Stimulated activated CD8-positive, alpha-beta memory T cell treated with anti-CD3 and anti-CD28 coated beads, Interleukin-7, amount 100 ng/mL, for 1 hour (primary cell): ENCODE measurements at places on chromosomes 2 and 18.

DNA sequence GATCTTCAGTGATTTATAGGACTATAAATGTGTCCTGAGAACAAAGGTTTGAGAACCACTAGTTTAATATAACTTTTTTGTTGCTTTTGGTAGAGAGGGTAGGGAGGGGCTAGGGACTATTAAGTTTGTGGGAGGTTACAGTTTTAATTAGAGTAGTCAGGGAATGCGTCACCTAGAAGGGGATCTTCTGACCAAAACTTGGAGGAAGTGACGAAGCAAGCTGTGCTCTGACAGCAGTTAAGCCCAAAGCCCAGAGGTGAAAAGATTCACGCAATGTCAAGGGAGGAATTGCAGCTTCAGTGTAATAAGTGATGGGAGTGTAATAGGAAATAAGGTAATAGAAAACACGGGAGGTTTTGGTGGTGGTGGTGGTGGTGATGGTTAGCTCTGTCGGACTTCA lies 8.1 kb downstream of the TDRD15 start:
- no peak for DNase-seq

DNA sequence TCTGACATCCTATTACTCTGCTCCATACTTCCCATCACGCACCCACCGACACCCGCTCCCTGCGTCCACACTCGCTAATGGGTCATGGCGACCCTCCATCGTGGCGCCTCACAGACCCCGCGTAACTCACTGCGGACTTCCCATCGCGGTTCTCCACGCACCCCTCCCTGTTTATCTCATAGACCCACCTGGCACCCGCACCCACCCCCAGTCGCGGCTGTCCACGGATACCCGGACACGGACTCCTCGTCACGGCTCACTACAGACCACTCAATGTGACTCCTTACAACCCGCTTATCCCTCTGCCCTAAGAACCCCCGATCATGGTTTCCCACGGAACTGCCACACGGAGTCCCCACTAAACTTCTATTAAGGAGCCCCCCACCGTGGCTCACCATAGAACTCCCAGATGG lies 458 bp downstream of the CXXC1 start:
- DNase-seq, result no peak

- DNase-seq, result no peak
Measured at GRCh38 chr2:106830191-106830590, 55.8 kb downstream of the ST6GAL2 start.

DNA sequence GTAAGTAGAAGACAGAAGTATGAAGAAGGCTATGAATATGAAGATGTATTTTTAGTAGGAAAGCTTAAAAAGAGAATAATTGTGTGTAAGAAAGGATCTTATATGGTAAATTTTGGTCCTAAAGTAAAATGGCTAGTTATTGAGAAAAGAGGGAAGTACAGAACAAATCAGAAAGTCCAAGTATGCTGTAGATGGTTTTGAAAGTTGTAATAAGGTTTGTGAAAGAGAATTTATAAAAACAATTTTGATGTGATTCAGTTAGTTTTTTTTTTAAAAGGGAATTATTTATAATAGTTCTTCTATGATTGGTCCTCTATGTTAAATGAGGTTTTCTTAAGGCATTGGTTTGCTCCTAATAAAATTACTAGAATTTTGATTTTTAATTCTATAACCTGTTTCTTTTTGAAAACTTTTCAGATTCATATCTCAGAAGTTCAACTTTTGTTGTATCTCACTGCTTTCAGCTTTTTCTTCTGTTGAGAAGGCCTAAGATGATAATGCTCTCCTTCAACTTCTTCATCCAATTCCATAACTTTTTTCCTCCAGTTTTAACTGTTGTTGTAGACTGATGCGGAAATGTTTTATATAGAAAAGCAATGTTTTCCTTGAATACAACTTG lies 322.7 kb downstream of the NOL4 start:
- DNase-seq, result no peak

- no peak for DNase-seq
Measured at GRCh38 chr2:20621366-20622295, 29.3 kb downstream of the HS1BP3 start.

- no peak for DNase-seq
Measured at GRCh38 chr2:28684142-28684858, 67.3 kb upstream of the PPP1CB start.

DNA sequence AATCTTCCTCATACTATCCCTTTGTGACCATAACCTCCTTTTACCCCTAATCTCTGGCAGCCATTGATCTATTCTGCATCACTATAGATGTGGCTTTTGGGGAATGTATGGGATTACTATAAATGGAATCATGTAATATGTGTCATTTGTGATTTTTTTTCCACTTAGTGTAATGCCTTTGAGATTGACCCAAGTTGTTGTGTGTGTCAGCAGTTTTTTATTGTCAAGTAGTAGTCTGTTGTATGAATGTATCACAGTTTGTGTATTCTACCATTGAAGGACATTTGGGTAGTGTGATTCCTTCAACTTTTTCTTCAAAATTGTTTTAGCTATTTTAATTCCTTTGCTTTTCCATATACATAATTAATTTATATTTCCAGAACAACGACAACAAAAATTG lies 18.6 kb downstream of the VRK2 start:
- DNase-seq, result no peak
